Fibroblast of skin of right biceps (primary cell): ENCODE measurements at places on chromosomes 5 and 9.
A peak's percentile ranks its signal among the peaks of the same experiment; 100 is the strongest.

GRCh38 chr9:107237873-107238272 lies 45.2 kb upstream of the RAD23B start:
- DNase-seq, result no peak

DNA sequence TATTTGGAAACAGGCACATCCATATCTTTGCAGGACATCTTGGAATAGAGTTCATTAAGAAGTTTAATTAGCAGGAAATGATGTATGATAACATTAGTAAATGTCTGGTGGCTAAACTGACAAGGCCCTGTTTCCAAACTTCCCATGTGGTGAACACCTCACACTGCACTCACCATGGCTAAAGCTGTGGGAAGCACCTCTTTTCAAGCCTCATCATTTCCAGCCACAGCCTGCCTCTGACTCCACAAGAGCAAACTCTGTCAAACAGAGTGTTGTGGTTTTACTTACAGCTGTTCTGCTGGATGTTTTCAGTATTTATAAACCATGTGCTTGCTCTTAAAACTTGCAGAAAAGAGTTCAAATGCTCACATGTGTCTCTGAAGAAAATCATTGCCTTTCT lies 14.9 kb upstream of the NDUFB6 start:
- no peak for DNase-seq

- DNase-seq, result no peak
These were observed 99.4 kb upstream of the DMRT1 start for GRCh38 chr9:742104-742503.

DNA sequence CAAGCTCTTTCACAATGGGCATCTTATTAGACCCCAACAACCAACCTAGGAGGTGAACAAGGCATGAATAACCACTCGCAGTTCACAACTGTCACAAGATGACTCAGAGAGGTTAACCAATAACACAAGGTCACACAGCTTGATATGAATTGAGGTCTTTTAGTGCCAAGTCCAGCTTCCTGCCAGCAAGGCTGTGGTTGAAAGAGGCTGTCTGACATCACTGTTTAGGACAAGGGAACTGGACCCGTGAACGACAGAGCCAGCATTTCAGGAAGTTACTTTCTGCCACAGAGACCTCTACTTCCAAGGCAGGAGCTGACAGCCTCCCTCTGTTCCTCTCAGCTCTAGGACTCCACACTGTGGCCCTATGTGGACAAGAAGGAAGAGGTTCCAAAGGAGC lies 53.4 kb upstream of the ALDH1B1 start:
- DNase-seq, result peak; percentile 71

DNA sequence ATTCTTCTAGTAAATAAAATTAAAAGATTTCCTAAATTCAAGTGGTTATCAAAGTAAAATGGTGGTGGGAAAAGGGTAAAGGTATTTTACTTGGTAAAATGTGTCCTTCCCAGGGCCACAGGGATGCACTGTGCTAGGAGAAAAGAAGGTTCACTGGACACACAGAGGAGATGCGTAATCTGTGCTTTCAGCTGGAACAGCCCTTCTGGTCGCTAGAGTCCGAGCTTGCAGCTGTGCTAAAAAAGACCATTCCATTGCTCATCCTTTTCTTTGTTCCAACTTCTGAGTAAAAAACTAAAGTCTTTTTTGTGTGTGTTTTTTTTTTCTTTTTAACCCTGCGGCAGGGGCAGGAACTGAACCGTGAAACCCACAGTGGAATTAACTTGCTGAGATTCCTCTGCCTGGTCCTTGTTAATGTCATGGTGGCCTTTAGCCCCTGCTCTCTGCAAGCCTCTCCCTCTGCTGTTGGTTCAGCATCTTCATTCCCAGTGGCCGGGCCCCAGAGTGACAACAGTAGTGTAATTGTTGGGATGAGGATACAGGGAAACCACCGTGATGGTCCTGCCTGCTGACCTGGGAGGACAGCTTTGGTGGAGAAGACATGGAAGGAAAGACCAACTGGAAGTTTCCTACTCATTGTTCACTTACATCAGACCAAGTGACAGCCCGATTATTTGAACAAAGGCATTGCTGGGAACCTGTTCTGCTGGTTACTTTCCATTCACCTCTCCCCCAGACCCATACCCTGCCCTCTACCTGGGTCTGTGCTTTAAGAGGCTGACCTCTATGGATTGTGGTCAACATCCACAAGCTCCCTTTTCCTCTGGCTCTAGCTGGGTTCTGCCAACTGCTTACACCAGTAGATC lies 31.9 kb upstream of the FSTL4 start:
- DNase-seq, result no peak

DNA sequence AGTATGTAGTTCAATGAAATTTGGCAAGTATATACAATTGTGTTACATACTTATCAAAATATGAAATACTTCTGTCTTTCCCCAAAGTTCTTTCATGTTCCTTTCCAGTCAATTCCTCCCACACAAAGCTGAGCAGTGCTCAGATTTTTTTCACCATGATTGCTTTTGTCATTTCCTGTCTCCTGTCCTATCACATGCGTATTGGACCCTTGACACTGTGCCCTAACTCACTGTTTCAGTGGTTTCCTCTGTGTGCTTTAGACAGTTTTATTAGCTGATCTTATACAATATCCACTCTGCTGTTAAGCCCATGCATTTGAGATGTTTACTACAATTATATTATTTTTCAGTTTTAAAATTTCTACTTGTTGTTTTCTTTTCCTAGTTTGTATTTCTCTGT lies 463.6 kb upstream of the MEF2C start:
- DNase-seq, result no peak

- no peak for DNase-seq
These were observed 2.0 kb downstream of the PITX1 start for GRCh38 chr5:135031813-135032694.

DNA sequence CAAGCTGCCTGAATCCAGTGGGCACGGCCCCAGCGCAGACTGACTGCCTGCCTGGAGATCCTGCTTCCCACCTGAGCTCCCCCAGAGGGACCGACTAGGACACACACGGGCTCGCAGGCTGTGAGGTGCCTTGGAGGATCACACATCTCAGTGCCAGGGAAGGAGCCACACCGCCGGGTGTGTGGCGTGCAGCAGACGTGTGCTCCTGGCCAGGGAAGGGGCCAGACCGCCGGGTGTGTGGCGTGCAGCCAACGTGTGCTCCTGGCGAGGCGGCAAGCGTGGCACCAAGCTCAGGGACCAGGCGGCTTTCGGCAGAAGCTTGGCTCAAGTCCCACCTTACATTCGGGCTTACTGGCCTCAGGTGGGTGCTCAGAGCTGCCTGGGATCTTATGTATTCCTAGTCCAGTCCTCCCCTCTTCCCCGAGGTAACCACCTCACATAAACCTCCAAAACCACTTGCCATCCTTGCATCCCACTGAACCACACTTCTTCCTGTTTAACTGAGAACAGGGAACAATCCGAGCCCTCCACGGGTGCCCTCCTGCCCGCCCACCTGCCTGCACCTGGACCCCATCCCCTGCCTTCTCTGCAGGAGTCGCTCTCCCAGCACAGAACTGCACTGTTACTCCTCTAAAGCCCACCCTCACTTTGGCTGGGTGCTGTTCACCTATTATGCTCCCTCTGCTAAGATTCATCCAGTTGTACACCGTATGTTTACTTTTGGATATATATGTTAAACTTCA lies 22.4 kb upstream of the MRNIP start:
- DNase-seq, result no peak

GRCh38 chr9:134551644-134552348 lies 89.8 kb upstream of the COL5A1 start:
- DNase-seq, result peak; percentile 99

DNA sequence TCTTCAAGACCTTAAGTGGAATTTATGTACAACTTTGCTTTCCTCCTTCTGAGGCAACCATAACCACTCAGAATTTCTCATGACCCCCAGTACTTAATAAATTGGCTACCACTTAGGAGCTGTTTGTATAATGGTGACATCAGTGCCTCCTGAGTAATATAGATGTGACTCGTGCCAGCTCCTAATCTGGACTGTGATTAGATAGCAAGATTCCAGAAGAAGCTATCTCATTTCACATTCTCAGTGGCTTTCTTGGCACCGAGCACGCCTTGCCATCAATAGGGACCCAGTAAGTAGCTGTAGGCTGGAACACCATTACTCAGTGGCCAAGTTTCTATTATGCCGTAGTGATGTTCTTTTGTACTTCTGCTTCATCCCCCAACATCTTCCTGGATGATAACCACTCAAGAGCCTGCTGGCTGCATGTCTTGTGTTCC lies 228.8 kb downstream of the CD180 start:
- peak; percentile 63 for DNase-seq

DNA sequence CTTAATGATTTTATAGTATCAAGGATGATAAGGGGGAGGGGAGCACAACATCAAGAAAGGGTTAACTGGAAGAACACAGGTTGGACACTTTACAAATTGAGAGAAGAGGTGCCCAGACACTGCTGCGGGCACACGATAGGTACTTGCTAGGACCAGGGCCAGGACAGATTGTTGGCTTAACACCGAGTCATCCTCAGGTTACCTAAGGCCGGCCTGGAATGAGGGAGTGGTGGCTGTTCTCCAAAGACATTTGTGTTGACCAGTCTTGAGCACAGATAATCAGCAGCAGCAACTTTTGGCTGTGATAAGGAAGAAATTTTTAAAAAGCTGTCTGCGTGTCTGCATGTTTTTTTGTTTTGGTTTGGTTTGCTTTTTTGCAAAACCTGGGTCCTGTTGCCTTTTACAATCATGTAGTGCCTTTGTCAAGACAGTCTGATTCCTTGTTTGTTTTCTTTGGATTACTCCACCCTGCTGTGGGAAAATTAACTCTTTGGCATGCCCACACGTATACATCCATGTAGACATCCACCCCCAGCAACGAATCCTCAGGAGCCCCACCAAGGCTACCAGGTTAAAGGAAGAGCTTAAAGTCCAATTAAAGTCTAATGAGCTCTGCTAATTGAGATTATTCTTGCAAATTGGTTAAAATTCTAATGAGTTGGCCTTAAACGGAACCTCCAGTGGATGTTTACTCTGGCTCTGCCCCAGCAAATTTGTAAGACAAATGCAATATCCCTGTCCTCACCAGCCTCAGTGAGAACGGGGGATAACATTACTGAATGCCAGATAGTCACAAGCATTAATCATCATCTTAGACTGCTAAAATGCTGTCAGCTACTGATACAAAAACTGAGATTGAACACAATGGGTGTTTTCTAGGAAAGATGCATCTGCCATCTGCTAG lies 382.3 kb downstream of the ACTL7B start:
- DNase-seq, result peak; percentile 78

GRCh38 chr9:34578241-34579103 lies 11.1 kb downstream of the CNTFR start:
- peak; percentile 80 for DNase-seq
